Activated CD4-positive, alpha-beta T cell treated with anti-CD3 and anti-CD28 coated beads for 24 hours (primary cell): ENCODE measurements at places on chromosomes 1 and 21.

DNA sequence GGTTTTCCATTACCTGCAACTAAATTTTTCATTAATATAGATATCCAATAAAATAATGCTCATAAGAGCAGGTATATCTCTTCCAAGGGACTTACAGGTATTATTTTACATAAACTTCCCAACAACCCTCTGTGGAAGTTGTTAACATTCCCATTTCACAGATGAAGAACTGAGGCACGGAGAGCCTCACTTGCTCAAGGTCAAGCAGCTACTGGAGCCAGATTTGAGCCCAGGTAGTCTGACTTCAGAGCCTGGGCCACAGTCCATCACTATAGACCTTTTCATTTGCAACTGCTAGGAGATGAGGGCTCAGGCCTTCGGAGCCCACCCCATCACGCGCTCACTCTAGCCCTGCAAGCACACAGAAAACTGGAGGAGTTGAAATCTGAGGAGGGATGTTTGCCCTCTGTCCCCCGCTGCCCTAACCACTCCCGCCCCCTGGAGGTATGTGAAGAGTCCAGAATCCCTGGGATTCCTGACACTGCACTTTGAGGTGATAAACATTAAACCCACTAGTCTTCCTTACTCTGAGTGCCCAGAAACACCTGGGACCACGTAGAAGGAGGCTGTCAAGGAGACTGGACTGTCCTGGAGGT lies 11.7 kb upstream of the ALPL start:
- DNase-seq = no peak

- peak; percentile 51 for DNase-seq
These were observed 193.5 kb upstream of the FMN2 start for GRCh38 chr1:239898062-239898730.

- no peak for DNase-seq
These were observed at the start of gene SH2D1B for GRCh38 chr1:162412002-162412401. Gene SH2D1B (minus strand): TSS chr1:162412136. CDS start chr1:162412016, 120 bp downstream.

- no peak for DNase-seq
These were observed 313.8 kb downstream of the TGFB2 start for GRCh38 chr1:218658899-218659298.

DNA sequence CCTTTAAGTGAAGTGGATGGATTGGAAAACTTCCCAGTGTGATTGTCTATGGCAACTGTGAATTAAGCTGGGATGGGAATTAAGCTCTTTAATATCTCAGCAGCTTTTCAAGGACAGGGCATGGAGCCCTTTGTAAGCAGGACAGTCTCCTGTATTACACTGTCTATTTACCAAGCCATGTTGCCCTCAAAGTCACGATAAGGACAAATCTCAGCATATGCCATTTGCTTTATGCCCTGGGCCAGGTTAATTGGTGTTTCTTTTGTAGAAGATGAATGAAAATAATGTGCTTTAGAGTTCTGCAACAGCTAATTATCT lies 17.6 kb downstream of the UTP25 start:
- DNase-seq = no peak
